ENCODE measurements at places on chromosomes 7 and 10. TPM values are rescaled to one million over a fixed set of nuclear protein-coding genes. Genes with fewer than 3 reads are reported as not detected.

GRCh38 chr10:115129752-115130151 lies 36.6 kb downstream of the ATRNL1 start:
- no peak for DNase-seq

GRCh38 chr10:24009736-24010135 lies 199.2 kb upstream of the KIAA1217 start:
- no peak for DNase-seq

GRCh38 chr10:50988792-50989191 lies 85.5 kb upstream of the PRKG1 start:
- no peak for DNase-seq

- no peak for DNase-seq
Measured at GRCh38 chr7:28961972-28962371, 3.8 kb upstream of the TRIL start.

DNA sequence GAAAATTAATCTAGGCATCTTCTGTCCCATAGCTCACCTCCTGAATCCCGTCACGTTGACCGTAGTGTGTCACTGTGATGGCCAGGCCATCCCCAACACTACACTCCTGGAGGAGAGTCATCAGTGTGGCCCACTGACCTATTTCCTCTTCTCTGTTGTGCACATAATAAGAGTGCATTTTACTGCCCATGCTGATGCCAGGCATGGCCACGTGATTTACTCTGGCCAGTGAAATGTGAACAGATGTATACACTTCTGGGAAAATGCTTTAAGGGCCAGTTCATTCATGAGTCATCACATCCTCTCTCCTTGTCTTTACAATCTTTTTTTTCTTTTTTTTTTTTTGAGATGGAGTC lies 101.9 kb upstream of the PIP4K2A start:
- no peak for DNase-seq

DNA sequence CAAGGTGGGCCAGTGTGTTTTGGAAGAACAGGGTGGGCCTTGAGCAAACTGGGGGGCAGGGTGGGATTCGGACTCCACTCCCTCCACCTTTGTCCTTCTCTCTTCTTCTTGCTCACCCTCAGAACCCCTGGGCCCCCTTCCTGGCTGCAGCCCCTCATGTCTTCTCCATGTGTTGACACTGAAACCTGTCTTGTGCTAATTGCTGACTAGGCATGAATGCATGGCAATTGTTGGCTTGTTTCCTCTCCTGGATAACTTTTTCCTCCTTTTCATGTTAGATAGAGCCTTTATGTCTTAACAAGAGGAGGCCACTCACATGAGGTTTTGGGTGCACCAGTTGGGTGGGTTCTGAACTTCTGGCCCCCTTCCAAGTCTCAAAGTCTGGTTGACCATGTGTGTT lies 181.6 kb upstream of the MKI67 start:
- DNase-seq, result no peak

DNA sequence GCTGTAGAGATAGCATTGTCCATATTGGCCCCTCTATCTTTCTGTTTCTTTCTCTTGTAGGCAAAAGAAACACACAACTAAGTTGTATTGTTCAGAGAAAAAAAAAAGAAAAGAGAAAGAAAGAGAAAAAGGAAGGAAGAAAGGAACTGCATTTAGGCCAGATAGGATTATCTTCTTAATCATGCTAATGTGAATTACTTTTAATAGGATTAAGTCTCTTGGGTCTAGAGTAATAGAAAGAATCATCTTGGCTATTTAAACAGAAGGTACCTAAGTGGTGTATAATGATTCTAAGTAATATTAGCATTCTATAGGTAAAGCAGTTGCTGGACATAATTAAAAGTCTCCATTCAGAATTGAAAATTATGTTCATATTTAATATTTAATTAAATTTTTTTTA lies 42.2 kb downstream of the GPR85 start:
- DNase-seq, result no peak

The LIPN gene
- polyA plus RNA-seq, result not detected

GRCh38 chr7:1915956-1916600 lies 246.0 kb downstream of the ELFN1 start:
- DNase-seq, result peak; percentile 25

The CTNNA3 gene
- polyA plus RNA-seq, result 4.0 TPM

- no peak for DNase-seq
Measured at GRCh38 chr10:4046712-4047354, 261.8 kb upstream of the KLF6 start.

DNA sequence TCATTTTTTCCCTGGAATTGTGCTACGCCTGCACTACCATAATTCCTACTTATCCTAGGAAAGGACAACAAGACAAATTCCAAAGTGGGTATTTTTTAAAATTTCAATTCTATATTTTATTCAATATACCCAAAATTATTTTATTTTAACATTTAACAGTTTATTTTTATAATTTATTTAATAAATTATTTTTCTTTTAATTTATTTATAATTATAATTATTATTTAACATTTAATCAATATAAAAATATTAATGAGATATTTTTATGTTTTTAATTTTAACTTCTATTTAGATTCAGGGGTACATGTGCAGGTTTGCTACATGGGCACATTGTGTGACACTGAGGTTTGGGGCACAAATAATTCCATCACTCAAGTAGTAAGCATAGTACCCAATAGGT lies 65.6 kb upstream of the VSTM2A start:
- DNase-seq, result no peak

The DLX5 gene
- not detected for polyA plus RNA-seq

GRCh38 chr10:22580711-22581110 lies 133.7 kb downstream of the PIP4K2A start:
- no peak for DNase-seq

DNA sequence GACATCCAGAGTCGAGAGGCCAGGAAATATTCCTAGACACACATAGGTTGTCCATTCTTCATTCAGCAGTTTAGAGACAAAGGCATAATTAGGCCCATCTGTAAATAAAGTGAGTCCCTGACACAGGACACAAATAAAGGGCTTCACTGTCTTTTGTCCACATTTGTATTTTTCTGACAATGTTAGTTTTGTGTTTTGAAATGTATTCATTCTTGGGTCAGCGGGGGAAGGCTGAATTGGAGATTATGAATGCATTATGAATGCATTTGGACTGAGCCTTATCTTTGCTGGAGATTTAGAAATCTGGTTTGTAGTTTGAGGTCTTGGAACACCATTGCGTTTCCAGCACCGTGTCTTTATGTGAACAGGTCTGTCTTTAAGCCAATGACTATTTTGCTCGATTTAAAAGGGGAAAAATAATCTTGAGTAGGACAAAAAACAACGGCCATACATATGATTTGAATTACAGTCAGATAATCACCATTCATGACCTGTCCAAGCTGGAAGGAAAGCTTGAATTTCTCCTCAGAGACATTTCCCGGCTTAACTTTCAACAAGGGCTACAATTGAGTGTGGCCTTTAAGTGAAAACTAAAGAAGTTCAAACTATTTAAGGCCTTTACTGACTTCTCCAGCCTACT lies 334.8 kb downstream of the WDR11 start:
- no peak for DNase-seq

The TFR2 gene
- 0.29 TPM for polyA plus RNA-seq
